ENCODE measurements at places on chromosomes 13 and 19.

DNA sequence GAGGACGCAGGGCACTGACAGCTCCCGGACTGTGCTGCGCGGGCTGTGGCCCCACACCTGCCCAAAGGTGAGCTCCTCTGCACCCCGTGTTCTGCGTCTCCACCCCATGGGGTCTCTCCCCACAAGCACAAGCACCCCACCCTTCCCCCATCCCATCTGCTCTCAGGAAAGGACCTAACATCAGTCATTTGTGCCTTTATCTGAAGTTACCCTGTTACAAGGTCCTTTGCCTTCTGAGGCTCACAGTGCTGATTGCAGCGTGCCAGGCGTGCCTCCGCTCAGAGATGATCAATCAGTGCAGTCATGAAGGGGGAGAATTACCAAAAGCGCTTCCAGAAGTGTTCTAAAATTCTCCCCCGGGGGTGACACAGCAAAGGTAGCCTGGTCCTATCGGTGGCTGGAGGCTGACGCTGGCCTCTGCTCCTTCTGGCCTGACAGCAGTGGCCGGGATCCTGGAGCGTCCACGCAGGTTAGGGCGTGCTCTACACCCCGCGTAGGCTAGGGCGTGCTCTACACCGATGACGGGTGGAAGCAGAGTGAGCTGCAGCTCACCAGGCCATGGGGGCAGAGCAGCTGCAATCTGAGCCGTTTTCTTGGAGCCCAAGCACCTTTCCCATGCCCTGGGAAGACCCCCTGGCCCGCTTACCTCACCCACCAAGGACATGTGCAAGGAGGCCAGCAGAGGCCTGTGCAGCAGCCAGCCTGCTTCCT, 84.7 kb upstream of the TM9SF2 start:
- no peak for DNase-seq

DNA sequence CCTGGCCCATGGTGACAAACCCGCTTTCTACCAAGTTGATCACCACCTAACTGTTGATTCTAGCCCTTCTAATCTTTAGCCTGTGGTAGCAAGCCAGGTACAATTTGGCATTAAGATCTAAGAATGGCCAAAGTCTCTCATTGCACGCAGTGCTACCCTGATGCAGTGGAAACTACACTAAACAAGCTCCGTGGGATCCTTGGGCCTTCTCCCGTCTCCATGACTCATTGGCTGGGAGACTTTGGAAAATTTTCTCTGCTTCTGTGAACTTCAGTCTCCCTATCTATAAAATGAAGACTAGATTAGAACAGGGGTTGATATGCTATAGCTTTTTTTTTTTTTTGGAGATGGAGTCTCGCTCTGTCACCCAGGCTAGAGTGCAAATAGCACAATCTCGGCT, 223.0 kb downstream of the TSHZ3 start:
- no peak for DNase-seq

- DNase-seq: peak; percentile 31
Measured at GRCh38 chr13:72643311-72643989, 84.0 kb downstream of the MZT1 start.

DNA sequence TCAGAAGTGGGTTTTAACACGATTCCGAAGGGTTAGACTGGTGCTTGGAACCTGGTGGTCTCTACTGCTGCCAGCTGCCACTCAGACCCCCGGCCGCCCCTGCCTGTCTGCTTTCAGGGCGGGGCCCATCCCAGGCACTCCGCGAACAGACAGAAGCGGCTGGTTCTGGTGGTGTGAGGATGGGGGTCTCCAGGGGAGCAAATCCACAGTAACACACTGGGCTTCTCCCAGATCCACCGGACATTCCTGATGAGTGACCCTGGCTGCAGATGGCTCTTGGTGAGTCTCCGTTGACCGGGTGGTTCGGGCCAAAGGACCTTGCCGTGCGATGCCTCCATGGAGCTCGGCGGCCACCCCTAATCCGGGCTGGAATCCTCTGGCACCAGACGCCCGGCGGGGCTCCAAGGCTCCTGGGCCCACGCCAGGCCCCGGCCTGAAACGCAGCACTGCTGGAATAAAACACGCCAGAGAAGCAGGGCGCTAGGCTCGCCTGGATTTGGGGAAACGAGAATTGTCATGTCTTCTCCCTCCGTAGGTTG, 2.1 kb upstream of the PTBP1 start:
- DNase-seq: no peak

DNA sequence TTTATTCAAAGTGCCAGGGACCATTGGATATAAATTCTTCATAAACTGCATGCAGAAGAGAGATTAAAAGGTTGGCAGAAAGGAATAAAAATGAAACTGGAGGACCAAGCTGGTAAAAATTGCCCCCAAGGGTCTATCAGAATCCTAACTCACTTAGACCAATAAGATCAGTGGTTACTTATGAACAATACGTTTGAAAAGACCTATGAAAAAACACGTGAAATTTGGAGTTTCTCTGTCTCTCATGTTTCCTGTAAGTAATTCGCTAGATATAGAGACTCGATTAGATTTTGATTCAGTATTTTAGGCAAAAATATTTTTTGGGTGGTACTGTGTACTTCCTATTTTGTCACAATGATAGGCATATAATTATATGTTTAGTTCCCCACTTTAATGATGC, 22.9 kb downstream of the GARRE1 start:
- DNase-seq: no peak

DNA sequence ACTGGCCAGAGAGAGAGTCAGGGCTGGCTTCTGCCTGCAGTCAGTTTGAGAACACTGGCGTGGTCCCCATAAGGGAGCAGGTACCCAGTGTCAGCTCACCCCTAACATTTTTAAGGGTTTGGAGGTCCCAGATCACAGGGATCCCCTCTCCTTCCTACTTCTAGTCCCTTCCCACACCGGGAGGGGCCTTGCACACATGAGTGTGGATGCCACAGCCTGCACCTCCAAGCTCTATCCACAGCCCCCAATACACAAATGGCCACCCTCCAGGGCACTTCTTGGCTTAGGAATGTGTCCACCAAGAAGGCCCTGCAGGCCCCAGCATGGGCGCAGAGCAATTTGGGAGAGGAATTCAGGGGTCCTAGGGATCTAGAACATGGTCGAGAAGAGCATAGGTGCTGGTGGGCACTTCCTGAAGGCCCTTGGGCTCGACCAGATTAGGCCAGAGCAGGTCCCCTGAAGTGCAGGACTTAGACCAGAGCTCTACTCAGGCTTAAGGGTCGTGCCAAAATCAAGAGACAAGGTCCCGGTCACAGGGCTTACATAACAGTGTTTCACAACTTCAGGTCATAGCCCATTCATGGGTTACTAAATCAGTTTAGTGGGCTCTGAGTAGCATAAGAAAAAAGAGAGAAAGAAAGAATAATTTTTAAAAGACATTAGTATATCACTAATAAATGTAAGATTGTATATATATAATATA, 16.0 kb downstream of the FXYD5 start:
- no peak for DNase-seq

GRCh38 chr13:77329911-77330584, 3.2 kb upstream of the MYCBP2 start:
- DNase-seq: no peak

DNA sequence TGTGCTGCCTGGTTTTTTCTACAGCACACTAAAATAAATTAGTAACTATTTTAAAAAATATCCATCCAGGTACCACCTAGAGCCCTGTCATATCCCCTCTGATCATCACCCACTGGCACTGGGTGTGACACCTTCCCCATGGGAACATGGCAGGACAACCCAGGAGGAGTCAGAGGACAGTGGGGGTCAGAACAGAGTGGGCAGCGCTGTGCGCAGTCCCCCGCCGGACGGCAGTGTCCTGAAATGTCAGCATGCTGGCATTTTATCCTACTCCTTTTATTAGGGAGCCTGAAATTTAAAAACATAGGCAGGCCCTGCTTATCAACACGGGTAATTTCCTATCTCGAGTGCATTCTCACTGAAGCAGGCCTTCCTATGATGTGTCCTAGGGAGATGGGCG, 42.1 kb upstream of the GAS6 start:
- no peak for DNase-seq

DNA sequence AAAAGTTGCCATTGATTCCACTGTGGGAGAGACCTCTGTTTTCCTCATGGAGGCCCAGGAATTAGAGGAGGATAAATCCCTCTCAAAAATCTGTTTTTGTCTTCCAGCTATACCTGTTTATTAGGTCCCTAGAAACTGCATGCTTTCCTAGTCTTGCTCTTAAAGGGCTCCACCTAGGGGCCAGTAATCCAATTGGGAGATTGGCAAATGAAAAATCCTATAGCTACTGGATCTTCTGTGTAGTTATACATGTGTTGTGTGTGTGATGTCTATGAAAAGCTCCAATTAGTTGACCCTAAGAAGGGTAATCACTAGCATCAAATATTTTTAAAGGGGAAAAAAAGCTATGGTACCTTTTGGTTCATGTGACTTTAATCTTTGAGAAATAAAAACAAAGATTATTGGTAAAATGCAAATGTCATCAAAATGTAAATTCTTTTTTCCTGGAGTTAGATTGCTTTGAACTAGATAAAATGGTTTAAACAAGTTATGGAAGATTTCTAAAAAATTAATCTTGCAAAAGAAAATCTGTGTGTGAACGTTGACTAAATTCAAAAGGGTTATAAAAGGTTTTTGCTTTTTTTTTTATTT, 63.4 kb upstream of the C1QTNF9B start:
- no peak for DNase-seq

- no peak for DNase-seq
Measured at GRCh38 chr19:46618670-46619231, 6.1 kb downstream of the PTGIR start.

DNA sequence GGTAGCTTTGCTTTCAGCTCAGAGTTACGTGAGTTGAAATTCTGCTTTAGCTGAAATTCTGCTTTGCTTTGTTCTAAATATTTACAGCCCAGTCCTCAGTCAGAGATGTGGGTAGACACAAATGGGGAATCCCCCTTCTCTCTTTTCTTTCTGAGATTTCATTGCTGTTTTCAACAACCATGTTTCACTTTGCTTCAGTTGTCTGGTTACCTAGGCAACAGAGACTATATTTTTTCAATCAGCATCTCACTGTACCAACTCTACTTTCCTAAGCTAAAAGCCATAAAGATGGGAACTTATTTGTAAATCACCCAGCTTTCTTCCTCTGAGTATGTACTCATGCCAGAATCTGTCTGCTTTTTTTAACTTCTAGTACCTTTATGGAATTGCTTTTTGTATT, 509.0 kb downstream of the OLFM4 start:
- no peak for DNase-seq

GRCh38 chr19:4676955-4677731, 7.0 kb upstream of the MYDGF start:
- peak; percentile 9 for DNase-seq

DNA sequence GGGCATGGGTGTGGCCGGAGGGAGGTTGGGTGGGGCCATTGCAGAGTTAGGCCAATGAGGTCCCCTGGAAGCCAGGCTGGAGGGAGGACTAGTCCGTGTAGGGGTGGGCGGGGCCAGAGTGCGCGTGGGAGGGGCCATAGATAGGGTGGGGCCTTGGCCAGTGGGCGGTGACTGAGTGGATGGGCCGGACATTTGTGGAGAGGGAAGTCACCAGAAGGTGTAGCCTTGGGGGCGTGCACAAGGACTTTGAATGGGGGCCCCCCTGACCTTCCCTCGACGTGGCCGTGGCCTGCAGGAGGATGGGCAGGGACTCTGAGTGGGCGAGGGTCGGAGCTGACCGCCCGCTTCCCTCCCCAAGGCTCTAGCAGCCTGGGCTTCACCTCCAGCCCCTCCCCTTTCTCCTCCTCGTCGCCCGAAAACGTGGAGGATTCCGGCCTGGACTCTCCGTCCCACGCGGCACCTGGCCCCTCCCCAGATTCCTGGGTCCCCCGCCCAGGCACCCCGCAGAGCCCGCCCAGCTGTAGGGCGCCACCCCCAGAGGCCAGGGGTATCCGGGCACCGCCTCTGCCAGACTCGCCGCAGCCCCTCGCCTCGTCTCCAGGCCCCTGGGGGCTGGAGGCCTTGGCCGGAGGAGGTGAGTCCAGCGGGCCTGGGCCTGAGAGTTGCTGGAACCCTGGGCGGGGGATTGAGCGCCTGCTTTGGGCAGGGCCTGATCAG, 16.5 kb upstream of the B3GNT3 start:
- DNase-seq: peak; percentile 90

DNA sequence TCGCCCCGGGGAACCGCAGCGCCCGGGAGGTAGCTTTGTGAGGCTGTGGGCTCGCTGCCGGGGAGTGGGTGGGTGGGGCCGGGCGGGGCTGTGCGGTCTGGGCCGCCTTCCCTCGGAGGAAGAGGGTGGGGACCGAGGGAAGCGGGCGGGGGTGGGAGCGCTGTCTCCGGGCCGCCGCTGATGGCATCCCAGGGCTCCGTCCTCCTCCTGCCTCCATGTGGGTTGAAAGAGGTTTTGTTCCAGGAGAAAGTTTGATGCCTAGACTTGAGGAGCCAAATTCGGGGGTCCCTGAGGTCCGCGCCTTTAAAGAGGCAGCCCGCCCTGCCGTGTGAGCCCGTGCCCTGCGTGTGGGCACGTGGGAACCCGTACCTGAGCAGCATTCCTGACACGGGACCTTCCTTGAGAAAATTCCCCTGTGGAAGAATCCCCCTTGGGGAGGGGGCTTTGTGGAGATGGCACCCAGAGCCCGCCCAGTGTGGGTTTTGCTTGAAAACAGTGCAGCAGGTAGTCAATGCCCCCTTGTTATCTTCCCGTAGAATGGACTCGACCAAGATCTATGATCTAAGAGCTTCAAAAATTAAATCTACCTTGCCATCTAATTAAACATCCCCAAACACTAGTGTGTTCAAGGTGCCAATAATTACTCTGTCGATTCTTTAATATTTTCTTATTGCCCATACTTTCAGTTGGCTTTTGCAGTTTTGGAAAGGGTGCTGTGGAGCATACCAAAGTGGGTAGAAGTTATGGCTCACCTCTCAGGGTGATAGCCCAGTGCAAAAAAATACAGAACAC, 107.8 kb downstream of the RXFP2 start:
- no peak for DNase-seq

- no peak for DNase-seq
Measured at GRCh38 chr13:71789693-71790329, 77.2 kb downstream of the DACH1 start.

DNA sequence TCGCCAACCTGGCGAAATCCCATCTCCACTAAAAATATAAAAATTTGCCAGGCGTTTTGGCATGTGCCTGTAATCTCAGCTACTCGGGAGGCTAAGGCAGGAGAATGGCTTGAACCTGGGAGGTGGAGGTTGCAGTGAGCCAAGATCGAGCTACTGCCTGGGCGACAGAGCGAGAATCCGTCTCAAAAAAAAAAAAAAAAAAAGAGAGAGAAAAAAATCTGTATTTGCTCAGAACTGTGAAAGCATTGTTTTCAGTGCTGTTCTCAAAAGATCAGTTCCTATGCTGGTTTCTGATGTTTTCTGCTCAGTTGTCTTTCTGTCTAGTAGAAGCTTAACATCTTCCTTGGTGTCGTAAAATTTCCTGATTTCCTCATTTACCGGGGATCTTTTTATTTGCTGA, 2.5 kb downstream of the SF3A2 start:
- DNase-seq: peak; percentile 39

DNA sequence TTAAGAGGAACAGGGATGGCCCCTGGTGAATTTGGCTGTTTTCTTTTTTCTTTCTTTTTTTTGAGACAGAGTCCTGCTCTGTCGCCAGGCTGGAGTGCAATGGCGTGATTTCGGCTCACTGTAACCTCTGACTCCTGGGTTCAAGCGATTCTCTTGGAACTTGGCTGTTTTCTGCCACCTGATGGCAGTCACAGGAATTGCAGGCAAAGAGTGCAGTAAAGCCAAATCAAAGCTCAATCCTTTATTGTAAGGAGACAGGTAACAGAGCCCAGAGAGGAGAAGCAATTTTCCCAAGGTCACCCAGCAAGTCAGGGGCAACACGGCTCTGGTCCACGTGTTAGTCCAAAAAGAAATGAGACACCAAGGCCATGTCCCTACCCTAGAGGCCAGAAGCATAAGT, 6.2 kb downstream of the TINCR start:
- no peak for DNase-seq

Measured in COLO829 (cell line).